ENCODE measurements at places on chromosomes 3 and 15. TPM values are rescaled to one million over a fixed set of nuclear protein-coding genes. Genes with fewer than 3 reads are reported as not detected.

DNA sequence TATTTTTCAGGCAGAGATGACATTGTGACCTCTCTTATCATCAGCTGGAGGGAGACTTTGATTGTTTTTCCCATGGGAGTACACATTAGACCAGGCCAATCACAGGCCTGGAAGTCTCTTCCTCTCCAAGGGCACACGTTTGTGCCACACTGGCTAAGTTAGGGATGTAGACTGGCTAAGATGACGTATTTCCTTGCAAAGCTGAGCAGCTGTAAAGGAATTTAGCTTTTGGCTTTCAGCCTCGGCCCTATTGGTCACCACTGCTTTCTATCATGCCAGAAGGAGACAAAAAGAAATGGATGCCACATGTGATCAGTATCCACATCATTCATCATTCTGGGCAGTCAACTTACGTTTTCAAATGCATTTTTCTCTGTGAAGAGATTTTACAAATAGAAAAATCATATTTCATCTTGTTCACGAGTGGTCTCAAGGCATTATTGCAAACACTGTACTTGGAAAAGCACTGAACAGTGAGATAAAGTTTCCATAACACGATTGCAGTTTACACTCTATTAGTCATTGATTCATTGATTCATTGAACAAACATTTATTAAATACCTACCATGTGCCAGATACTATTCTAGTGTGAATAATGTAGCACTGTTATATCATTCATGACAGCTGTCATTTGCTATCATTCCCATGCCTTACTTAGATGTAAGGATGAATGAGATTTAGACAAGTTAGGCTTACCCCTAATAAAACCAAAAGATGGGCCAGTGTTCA is 27.0 kb upstream of the RNF7 start:
- H3K27me3 ChIP-seq, result no peaks in the 10 kb centered on the region
- no peak for DNase-seq
- H3K27ac ChIP-seq, result no peak overlapping the region
- no peaks in the 10 kb centered on the region for H3K36me3 ChIP-seq

TPRG1 gene
- total RNA-seq, result 8.2 TPM

ZCWPW2 gene
- total RNA-seq, result 0.23 TPM

DNA sequence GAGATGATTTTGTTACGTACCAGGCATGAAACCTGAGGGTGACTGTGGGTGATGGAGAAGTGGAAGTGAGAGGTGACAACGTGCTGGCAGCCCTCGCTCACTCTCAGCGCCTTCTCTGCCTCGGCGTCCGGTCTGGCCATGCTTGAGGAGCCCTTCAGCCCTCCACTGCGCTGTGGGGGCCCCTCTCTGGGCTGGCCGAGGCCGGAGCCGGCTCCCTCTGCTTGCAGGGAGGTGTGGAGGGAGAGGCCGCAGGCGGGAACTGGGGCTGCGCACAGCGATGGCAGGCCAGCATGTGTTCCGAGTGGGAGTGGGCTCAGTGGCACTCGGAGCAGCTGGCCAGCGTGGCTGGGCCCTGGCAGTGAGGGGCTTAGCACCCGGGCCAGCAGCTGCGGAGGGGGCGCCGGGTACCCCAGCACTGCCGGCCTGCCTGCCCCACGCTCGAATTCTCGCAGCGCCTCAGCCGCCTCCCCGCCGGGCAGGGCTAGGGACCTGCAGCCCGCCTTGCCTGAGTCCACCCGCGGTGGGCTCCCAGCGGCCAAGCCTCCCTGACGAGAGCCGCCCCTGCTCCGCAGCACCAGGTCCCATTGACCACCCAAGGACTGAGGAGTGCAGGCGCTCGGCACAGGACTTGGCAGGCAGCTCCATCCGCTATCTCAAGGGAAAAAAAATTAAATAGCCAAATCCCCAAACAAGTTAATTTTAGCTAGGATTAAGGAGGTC is 29.7 kb upstream of the MYRIP start:
- H3K27me3 ChIP-seq, result no peaks in the 10 kb centered on the region
- no peak overlapping the region for H3K27ac ChIP-seq
- H3K36me3 ChIP-seq, result no peaks in the 10 kb centered on the region
- no peak for DNase-seq
- H3K4me1 ChIP-seq, result no peaks in the 10 kb centered on the region

- no peaks in the 10 kb centered on the region for H3K27me3 ChIP-seq
- H3K4me1 ChIP-seq, result no peaks in the 10 kb centered on the region
- no peak overlapping the region for H3K4me3 ChIP-seq
- no peak overlapping the region for H3K27ac ChIP-seq
- no peak for DNase-seq
Observed at GRCh38 chr3:134153761-134154160, 96.9 kb downstream of the RYK start.

LRRK1 gene
- 1.6 TPM for total RNA-seq

- no peak overlapping the region for H3K27ac ChIP-seq
- no peaks in the 10 kb centered on the region for H3K4me1 ChIP-seq
- no peak overlapping the region for H3K4me3 ChIP-seq
Observed at GRCh38 chr3:5757213-5757804, 569.8 kb downstream of the EDEM1 start.

EFHB gene
- total RNA-seq, result not detected

GRCh38 chr15:48421362-48421761 is 90.1 kb downstream of the DUT start:
- H3K27ac ChIP-seq, result no peak overlapping the region
- H3K27me3 ChIP-seq, result no peaks in the 10 kb centered on the region
- no peak overlapping the region for H3K4me3 ChIP-seq
- H3K4me1 ChIP-seq, result no peaks in the 10 kb centered on the region
- no peaks in the 10 kb centered on the region for H3K36me3 ChIP-seq
- DNase-seq, result no peak

DNA sequence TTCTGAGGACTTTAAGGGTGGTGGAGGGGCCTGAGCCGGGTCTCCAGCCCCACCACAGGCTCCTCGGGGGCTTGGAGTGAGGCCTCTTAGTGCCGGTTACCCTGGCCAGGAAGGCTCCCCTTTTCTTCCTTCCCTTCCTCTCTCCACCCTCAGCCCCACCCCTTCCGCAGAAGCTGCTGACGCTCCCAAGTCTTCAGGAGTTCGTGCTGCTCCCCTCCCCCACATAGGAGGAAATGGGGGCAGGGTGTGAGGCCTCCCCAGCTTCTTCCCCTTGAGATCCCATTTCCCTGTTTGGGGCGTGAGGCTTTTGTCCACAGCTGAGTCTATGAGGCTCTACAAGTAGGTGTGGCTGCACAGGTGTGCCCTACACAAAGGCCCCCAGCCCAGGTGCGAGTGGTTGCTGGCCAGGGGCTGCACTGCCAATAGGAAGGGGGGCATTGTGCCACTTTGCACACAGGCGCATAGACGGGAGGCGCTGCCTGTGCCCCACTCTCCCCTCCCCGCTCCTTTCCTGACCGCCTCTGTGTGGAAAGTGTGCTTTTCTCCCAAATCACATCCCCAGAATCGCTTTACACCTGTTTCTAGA is 915 bp upstream of the CALML4 start:
- peak overlapping the region; percentile 6 for H3K4me3 ChIP-seq
- no peaks in the 10 kb centered on the region for H3K27me3 ChIP-seq
- peaks cover 35% of the 10 kb centered on the region for H3K4me1 ChIP-seq
- no peak for DNase-seq
- no peaks in the 10 kb centered on the region for H3K36me3 ChIP-seq

GRCh38 chr15:65451989-65452388 is 29.2 kb upstream of the IGDCC4 start:
- H3K4me3 ChIP-seq, result no peak overlapping the region
- no peaks in the 10 kb centered on the region for H3K27me3 ChIP-seq
- H3K4me1 ChIP-seq, result no peaks in the 10 kb centered on the region
- no peak for DNase-seq
- peaks cover 8% of the 10 kb centered on the region for H3K36me3 ChIP-seq

GRCh38 chr3:98376631-98377030 is 13.8 kb upstream of the OR5K3 start:
- no peaks in the 10 kb centered on the region for H3K27me3 ChIP-seq
- no peaks in the 10 kb centered on the region for H3K36me3 ChIP-seq
- no peak for DNase-seq
- no peak overlapping the region for H3K4me3 ChIP-seq
- H3K4me1 ChIP-seq, result no peaks in the 10 kb centered on the region

GRCh38 chr15:26892182-26892518 is 25.3 kb downstream of the GABRA5 start:
- H3K4me3 ChIP-seq, result no peak overlapping the region
- H3K4me1 ChIP-seq, result no peaks in the 10 kb centered on the region
- no peak for DNase-seq
- H3K27ac ChIP-seq, result no peak overlapping the region

DNA sequence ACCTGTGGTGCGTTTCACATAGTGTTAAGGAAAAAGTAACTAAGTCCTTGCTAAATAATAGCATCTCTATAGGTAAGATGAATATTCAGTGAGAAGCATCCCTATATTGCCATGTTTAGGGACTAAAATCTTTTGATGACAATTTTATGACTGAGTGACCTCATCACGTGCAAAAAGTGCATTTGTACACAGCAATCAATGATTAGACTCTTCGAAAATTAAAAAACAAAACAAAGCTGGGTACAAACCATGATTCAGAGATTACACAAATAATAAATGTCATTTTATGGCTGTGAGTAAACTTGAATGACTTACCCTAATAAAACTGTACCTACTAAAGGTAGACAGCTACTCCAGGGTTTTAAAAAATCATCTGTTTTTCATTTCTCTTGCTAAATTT is 505.3 kb downstream of the FOXP1 start:
- DNase-seq, result no peak
- H3K27ac ChIP-seq, result no peak overlapping the region
- no peaks in the 10 kb centered on the region for H3K27me3 ChIP-seq
- peaks cover 3% of the 10 kb centered on the region for H3K36me3 ChIP-seq

DNA sequence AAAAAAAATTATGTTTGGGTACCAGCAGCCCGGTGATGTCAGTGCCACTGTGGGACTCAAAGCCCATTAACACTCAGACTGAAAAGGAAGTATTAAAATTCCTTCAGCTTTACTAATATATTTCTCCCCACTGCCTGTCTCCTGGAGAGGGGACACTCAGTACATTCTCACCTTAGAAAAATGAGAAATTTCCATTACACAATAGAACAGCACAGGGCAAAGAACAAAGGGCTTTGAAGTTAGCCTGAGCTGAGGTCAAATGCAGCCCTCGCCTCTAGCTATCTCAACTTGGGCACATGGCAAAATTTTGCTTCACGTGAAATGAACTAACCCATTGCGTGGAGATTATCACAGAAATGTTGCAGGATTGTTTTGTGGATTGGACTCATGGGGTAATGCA is 80.8 kb downstream of the RARB start:
- H3K27ac ChIP-seq, result no peak overlapping the region
- H3K27me3 ChIP-seq, result no peaks in the 10 kb centered on the region
- no peak overlapping the region for H3K4me3 ChIP-seq

DNA sequence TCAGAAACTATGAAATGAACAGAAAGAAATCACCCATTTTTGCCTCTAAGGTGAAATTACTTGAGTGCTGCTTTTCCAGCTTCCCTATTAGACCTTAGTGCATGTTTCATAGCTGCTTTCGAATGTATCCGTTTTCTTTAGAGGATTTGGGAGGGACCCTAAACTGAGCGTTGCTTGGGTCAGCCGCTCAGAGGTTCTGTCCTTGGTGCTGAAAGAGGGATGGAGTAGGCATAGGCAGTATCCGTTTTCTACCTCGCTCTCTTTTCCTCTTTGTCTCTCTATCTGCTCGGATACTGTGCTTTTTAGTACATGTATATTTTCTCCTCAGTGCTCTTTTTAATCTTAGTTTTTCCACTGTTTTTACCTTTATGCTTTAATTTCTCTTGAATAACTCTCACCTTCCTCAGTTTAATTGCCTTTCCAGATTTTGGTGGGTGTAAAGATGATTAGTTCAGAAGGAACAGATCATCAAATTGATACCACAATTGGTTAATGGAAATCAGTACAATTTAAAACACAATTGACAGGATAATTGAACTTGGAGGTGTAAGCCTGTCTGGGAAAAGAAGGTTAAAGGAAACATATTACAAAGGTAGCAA is at the start of gene DRD3:
Gene DRD3 (minus strand): TSS at position 283 of the 599 bp plus-strand sequence. CDS start 7,060 bp downstream, outside the sequence.
- H3K4me3 ChIP-seq, result no peak within 1 kb of the TSS
- no peaks in the 10 kb centered on the region for H3K36me3 ChIP-seq

DNA sequence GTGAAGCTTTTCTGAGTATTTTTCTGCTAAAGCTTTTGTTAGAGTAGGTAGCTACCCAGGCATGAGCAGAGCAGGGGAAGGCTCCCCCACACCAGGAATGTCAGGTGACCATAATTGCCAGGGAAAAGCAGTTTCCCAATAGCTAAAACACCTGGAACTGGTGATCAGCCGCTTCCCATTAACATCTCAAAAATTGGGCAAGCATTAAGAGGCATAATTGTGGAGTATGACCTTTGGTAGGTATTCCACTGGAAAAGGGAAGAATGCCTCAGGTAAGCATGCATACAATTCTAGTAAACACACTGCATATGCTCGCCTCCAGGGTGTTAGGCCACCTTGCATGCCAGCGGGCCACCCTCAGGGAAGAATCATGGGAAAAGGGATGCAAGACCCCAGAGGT is 84.5 kb downstream of the CCR1 start:
- DNase-seq, result no peak
- no peaks in the 10 kb centered on the region for H3K4me1 ChIP-seq
- no peaks in the 10 kb centered on the region for H3K36me3 ChIP-seq

DNA sequence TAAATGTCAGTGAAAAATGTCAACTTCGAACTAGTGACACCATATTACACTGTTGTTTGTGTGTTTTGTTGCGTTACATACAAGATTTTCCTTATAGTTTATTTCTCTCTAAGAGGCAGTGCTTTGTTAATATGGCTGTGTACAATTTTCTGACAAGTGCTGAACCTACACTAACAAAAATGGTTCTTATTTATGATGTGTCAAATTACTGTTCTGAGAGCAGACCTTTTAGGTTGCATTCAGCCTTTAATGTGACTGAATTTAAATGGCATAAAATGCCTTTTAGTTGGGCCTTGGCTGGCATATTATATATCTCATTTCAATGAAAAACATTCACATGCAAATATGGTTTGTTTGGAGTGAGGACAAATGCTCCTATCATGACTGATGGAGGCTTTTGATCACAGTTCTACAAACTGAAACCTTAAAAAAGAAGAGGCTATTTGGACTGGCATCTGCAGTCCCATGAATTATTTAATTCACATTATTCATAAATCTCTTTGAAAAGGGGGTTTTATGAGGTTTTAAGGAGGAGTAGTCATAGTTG is 750.6 kb downstream of the CADM2 start:
- H3K27me3 ChIP-seq, result no peaks in the 10 kb centered on the region
- no peak overlapping the region for H3K4me3 ChIP-seq
- H3K4me1 ChIP-seq, result no peaks in the 10 kb centered on the region
- H3K36me3 ChIP-seq, result no peaks in the 10 kb centered on the region
- DNase-seq, result no peak

- peaks cover 31% of the 10 kb centered on the region for H3K36me3 ChIP-seq
- no peak for DNase-seq
- no peak overlapping the region for H3K4me3 ChIP-seq
- no peaks in the 10 kb centered on the region for H3K27me3 ChIP-seq
- H3K4me1 ChIP-seq, result no peaks in the 10 kb centered on the region
Observed at GRCh38 chr15:85744579-85744978, 50.1 kb downstream of the KLHL25 start.

All from T-cell (primary cell).